ACHN (cell line): ENCODE measurements at places on chromosomes 11 and 22.
A peak's percentile ranks its signal among the peaks of the same experiment; 100 is the strongest.

- peak; percentile 39 for DNase-seq
Measured at GRCh38 chr11:127651175-127651887, 650.8 kb upstream of the KIRREL3 start.

DNA sequence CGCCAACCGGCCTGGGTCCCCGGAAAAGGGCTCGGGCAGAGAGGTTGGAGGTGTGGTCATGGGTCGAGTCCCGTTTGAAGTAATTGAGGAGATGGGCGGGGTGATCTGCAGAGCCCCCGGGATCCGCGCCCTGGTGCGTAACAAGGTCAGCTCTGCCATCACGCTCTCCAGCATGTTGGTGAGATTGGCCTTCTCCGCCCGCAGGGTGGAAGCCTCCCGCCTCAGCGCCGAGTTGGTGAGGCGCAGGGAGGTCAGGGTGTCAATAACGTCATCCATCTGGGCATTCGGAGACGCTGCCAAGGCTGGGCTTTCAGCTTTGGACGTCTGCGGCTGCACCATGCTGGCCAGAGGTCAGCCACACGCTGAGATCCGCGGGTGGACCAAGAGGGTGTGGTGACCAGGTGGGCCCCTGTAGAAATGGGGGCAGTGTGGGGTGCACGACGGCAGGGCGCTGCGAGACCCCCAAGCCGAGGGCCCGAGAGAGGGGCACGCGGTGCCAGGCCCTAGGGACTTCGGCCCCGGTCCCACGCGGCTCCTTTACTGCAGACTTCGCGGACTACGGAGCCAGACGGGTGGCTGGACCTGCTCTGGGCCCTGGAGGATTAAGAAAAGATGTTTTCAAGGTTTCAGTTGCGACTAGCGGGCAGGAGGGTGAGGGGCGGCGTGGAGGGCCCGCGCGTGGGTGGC is 672 bp downstream of the RTL6 start:
- peak; percentile 58 for DNase-seq

- no peak for DNase-seq
Measured at GRCh38 chr11:47617417-47617809, 23.2 kb upstream of the C1QTNF4 start.

- no peak for DNase-seq
Measured at GRCh38 chr11:60370811-60371298, 7.5 kb upstream of the MS4A7 start.

DNA sequence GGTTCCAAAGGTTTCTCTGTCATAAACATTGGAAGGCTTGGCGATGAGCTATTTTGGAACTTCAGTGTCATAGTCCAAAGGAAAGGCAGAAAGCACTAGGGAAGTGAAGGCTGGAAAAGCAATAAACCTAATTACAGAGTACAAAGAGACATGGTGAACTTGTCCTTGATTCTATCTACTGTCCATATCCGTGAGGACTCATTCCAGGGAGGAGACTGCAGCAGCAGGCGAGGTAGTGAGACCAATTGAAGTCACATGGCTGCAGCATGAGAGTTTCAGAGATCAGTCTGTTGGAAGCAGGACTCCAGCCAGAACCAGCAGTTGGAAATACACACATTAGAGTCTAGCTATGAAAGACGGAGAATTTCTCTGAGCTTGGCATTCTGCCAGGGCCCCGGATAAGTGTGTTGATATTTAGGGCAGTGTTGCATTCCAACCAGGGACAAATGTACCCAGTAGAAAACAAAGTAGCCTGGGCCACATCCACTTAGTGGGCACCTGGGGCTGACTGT is 54.1 kb upstream of the ARHGAP42 start:
- no peak for DNase-seq

DNA sequence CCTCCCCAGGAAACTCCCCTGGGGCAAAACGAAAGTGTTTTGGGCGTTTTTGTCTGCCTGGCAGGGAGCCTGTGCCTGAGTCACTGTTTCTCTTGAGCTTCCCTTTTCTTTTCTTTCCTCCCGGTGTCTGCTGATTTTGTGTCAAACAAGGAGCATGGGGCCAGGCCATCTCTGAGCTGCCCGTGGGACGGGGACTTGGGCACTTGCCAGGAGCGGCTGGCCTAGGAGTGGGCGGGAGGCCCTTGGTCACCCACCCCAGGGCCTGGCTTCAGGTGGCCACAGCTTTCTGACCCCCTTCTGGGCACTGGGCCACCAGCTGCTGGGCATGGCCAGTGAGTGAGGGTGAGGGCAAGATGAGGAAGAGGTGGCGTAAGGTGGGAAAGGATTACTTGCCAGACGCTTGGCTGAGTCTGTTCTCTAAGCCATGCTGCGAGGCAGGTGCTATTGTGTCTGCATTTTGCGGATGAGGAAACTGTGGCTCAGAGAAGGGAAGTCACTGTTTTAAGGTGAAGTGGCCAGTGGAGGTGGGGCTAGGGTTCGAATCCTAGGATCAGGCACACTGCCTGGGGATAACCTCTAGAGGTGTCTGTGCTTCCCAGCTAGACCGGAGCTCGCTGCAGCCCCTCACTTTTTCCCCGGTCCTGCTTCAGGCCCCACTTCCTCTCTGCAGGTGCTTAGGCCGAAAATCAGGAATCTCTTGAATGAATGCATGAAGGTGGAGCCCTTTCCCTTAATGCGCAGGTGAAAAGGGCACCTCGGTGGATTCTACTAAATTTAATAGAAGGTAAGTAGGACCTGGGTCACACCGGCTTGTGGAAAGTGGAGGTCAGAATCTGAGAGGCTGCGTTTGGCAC is 7.8 kb upstream of the NFAM1 start:
- DNase-seq = peak; percentile 18

- peak; percentile 69 for DNase-seq
Measured at GRCh38 chr11:61294717-61295595, at the start of gene VWCE. Gene VWCE, minus strand, starts transcription at chr11:61295316. Its CDS starts 279 bp downstream, at chr11:61295037.

GRCh38 chr11:113629562-113629961 is 76.5 kb downstream of the TMPRSS5 start:
- DNase-seq = no peak

- DNase-seq = no peak
Measured at GRCh38 chr11:130528298-130529261, 80.1 kb downstream of the ADAMTS15 start.

- DNase-seq = peak; percentile 33
Measured at GRCh38 chr11:46352063-46352841, 5.0 kb downstream of the DGKZ start.

GRCh38 chr11:111730871-111731591 is 35.2 kb downstream of the PPP2R1B start:
- DNase-seq = no peak

DNA sequence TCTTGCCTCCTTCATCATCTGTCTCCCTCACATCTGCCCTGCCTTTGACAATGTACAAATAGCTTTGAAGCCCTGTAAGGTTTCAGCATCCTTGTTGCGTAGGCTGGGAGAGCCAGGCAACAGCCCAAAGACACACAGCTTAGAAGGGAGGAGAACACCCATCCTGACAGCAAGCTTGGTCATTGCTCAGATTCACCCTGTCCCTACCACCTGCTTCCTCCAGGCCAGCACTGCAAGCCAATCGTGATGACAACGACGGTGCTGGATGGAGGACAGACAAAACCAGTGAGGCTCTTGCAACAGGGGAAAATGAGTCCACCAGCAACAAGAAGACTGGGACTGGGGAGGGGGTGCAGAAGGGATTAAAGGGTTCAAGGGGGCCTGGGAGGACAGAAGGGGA is 32.9 kb upstream of the CD5 start:
- DNase-seq = no peak

- no peak for DNase-seq
Measured at GRCh38 chr11:70145841-70146240, 57.3 kb upstream of the FADD start.

- DNase-seq = no peak
Measured at GRCh38 chr22:50298937-50299784, 8.3 kb downstream of the PLXNB2 start.

- DNase-seq = no peak
Measured at GRCh38 chr22:50320671-50321325, 6.0 kb downstream of the DENND6B start.

GRCh38 chr11:123505546-123506299 is 75.7 kb downstream of the GRAMD1B start:
- DNase-seq = peak; percentile 77

GRCh38 chr11:95514416-95515110 is 275.0 kb downstream of the FAM76B start:
- no peak for DNase-seq

DNA sequence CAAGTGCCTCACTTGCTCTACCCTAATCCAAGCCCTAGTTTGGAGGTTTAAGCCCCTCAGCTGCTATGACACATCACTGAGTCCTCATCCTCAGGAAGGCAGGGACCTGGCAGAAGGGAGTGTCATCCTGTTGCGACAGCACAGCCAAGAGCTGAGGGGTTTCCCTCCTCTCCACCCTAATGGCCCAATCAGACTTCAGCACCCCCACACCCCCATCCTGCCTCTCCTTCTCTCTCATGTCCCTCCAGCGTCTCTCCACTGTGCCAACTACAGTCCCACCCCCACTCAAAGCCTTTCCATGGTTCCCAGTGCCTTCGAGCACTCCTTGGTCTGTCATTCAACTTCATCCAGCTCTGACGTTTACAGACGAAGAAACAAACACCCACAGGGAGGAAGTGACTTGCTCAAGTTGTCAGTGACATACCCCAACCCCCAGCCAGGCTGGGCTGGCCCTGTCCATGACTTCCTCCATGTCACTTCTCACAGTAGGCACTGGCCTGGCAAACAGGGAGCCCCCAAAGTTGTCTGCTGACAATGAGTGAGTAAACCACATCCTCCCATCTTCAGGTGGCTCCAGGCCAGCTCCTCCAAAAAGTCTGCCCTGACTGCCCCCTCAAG is 15.6 kb downstream of the ARAP1 start:
- no peak for DNase-seq

GRCh38 chr22:32539631-32540421 is 65.2 kb downstream of the FBXO7 start:
- DNase-seq = no peak

DNA sequence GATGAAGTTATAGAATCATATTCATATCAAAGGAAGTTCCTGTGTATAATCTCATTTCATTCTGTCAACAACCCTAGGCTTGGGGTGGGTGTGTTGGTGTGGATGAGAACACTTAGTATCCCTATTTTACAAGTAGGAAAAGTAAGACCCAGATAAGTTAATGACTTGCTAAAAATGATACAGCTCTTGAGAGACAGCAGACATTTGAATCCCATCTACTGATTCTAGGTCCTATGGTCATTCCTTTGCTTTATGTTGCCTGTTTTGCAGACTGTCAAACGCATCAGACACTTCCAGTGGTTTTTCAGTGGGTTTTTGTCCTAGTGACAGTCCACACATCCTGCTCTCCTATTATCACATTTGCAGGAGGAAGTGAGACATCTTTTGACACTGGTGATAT is 153.1 kb downstream of the TEAD1 start:
- DNase-seq = no peak

- no peak for DNase-seq
Measured at GRCh38 chr11:67627441-67627811, 2.3 kb downstream of the NUDT8 start.

- DNase-seq = no peak
Measured at GRCh38 chr11:2794046-2794967, 91.3 kb downstream of the CDKN1C start.

- DNase-seq = peak; percentile 53
Measured at GRCh38 chr22:38353142-38353629, 36.0 kb upstream of the CSNK1E start.
